Fibroblast of skin of back (primary cell): ENCODE measurements at places on chromosomes 12 and 14.

- no peak for DNase-seq
These were observed 8.6 kb downstream of the KRT2 start for GRCh38 chr12:52643233-52644077.

GRCh38 chr14:86999036-86999435 is 993.9 kb downstream of the GALC start:
- peak; percentile 55 for DNase-seq

GRCh38 chr12:28767836-28768348 is 381.2 kb upstream of the FAR2 start:
- peak; percentile 17 for DNase-seq

GRCh38 chr12:26467351-26467750 is 272.0 kb downstream of the SSPN start:
- DNase-seq, result no peak

DNA sequence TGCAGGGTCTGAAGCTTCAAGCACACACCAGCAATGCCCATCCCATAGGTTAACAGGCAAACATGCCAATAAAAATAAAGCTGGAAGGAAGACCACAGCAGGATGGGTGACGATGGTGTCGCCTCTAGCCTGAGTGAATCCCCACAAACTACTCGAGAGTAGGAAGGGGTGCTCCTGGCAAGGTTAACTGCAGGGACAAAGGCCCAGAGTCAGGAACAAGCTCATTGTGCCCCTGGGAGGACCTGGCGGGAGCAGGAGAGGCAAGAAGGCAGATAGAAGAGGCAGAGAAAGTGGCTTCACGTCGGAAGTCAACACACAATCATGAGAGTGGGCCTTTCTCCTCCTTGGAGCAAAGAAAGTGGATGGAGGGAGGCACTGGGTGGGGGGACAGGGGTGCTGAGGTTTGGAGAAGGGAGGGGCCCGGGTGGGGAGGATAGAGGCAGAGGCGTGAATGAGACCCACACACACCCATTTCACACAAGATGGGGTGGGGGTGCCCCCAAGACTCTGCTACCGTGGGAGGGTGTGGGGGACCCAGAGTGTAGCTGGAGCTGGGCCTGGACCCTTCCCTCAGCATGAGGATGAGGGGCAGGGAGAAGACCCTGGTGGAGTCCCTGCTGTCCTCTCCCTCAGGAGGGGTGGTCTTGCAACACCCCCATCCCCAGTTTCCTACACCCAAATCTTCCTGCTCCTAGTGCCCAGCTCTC is 43.1 kb downstream of the DIO3 start:
- DNase-seq, result no peak

GRCh38 chr14:95499354-95499750 is 17.1 kb downstream of the SYNE3 start:
- DNase-seq, result no peak

DNA sequence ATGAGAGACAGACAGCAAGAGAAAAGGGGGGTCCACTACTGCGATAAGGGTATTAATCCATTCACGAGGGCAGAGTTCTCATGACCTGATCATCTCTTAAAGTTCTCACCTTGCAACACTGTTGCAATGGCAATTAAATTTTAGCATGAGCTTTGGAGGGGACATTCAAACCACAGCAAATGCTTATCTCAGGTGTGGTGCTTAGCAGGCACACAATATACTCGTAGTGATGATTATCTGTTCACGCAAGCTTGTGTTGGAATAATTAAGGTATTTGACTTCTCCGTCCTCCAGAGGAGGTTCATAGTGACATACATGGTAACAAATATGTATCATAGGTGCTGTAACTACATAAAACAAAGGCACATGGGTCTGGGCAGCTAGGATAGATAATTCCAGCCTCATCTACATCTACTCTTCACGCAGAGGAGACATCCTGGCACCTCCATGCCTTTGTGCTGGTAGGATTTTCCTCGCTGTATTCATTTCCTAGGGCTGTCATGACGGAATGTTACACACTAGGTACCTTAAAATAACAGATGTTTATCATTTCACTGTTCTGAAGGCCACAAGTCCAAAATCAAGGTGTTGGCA is 221.2 kb downstream of the RBM19 start:
- no peak for DNase-seq

DNA sequence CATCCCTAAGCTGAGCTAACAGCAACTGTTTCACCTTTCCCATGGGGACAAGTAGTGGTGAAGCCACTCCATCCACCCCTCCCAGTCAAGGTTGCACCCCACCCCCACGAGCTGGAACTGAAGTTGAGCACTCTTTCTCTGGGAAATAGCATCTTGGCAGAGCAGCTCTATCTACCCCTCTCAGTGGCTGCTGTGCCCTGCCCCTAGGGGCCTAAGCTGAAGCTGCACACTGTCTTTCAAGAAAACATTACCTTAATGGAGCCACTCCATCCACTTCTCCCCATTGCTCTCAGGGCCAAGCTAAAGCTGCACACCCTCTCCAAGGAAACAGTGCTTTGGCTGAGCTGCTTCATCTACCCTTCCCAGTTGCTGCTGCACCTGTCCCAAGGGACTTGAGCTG is 170.6 kb upstream of the CCDC196 start:
- DNase-seq, result no peak

- no peak for DNase-seq
These were observed 87.0 kb upstream of the DAAM1 start for GRCh38 chr14:59101476-59101875.

DNA sequence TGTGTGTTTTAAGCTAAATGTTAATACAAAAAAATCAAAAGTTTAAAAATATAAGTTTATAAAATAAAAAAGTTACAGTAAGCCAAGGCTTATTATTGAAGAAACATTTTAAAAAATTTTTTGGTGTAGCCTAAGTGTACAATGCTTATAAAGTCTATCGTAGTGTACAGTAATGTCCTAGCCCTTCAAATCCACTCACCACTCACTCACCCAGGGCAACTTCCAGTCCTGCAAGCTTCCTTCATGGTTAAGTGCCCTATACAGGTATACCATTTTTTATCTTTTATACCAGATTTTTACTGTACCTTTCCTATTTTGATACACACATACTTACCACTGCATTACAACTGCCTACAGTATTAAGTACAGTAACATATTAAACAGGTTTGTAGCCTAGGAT is 11.9 kb downstream of the UBE2N start:
- DNase-seq, result no peak

DNA sequence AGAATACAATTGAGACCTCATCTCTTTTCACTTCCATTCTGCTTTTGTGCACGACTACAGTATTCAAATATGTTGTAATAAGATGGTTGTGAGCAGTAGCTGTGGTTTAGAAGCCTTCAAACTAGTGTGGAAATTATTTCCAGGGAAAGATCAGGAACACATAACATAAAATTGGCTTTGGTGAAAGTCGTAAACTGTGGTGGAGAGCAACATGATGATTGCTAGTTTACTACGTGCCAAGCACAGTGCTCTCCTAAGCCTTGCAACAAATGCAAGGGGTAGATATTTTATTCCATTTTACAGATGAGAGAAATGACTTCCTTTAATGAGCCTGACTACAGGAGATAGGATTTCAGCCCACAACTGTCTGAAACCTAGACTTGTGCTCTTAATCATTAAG is 172.4 kb upstream of the LMNTD1 start:
- no peak for DNase-seq

DNA sequence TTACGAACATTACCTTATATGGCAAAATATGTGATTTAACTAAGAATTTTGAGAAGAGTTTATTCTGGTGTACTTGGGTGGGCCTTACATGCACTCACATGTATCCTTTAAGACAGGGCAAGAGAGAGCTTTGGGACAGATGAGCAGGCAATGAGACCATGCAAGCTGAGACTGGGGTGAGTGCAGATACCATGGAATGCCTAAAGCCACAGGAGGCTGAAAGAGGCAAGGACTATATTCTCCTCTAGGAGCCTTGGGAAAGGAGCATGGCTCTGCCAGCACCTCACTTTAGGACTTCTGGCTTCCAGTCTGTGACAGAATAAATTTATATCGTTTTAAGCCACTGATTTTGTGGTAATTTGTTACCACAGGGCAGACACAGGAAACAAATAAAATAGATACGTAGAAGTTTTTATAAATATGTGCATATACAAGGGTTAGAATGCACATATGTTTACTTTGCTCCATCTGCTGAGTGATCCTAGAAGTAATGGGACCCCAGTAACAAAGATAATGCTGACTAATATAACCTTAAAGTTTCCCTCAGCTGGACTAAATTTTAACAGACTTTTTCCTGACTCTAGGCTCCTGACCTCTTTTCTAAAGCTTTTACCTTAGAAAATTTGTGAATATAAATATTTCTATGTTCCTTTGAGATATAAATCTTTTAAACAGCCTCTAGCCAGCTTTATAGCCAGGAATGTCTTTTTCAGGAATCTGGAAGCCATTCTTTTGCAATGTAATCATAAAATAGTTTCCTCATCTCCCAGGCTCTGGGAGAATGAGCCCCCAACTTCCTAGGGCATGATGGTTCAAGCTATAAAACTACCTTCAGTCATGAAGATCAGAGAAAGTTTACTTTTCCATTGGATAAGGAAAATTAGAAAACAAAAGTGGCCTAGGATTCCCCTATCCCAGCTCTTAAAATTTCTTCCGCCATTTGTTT is 216.8 kb downstream of the PPFIA2 start:
- DNase-seq, result peak; percentile 47

- DNase-seq, result no peak
These were observed 99.2 kb downstream of the RMST start for GRCh38 chr12:97561619-97562290.

DNA sequence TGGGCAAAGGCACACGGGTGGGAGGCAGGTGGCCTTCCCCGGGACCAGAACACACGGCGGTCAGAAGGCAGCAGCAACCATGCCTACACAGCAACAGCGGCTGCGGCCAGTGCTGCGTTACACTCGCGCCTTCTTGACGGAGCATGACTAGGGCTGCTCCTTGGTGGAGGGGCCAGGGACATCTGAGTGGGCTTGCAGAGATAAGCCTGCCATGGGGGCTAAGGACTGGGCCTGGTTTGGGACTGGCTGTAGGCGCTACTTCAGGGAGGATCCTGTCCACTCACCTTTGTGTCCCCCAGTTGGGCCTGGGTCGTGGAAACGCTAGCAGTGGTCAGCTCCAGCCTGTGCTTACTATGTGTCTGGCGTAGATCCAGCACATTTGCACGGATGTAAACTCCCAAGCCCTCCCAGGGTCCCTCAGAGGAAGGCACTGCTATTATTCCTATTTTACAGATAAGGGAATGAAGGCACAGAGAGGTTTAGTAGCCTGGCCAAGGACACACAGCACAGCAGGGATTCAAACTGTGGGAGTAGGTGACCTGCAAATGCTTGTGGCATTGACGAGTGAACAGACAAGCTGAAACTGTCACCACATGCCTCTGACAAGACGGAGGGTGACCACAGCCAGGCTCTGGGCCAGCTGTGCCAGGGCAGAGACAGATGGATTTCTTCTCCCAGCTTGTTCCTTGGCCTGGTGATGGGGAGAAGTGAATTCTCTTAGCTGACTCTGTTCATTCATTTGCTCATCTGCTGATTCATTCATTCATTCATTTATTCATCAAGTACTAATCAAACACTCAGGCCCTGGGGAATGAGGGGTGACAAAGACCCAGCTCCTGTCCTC is 31.9 kb upstream of the DLK1 start:
- DNase-seq, result peak; percentile 41

GRCh38 chr12:94284859-94285258 is 136.5 kb downstream of the PLXNC1 start:
- DNase-seq, result no peak

- peak; percentile 42 for DNase-seq
These were observed 60.7 kb downstream of the CCNK start for GRCh38 chr14:99541677-99542470.

DNA sequence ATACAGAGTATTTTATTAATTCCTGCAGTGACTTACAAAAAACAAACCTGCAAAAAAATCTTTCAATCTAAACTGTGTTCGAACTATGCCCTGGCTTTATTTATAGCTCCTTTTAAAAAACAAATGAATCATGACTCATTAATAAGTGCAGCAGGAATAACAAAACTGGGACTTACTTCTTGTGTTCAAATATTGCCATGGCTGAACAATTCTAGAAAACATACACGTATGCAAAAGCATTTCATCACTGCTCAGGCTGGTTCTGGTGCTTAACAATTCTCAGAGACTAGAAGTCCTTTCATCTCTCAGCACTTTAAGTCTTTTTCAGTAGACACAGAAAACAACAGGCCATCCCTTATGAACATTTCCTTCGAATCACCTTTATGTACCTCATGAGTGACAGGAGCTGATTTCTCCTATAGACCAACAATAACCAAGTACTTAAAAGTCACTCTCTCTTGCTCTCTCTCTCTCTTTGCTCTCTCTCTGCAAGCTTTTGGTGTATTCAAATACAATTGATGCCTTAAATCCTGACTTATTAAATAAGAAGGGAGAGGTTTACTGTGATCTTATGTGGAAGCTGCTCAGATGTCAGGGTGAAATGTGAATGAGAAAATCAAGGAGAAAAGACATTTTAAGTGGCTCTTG is 268.8 kb downstream of the TTC8 start:
- peak; percentile 5 for DNase-seq

DNA sequence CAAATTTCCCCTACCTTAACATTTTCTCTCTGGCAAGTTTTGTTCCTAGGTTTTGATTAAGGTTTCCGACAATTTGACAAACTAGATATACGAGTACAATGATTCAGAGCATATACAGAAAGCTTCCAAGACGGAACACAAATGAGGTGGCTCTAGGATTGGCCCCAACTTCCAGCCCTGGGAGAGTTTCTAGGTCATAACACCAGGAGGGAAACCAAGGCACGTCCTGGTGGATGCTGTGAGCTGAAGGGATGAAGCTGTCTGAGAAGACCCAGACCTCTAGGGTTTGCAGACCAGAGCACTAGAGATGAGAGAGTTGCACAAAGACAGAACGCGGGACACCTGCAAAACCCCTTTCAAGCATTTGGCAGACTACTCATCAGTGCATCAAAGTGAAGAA is 51.5 kb upstream of the CAND1 start:
- no peak for DNase-seq

DNA sequence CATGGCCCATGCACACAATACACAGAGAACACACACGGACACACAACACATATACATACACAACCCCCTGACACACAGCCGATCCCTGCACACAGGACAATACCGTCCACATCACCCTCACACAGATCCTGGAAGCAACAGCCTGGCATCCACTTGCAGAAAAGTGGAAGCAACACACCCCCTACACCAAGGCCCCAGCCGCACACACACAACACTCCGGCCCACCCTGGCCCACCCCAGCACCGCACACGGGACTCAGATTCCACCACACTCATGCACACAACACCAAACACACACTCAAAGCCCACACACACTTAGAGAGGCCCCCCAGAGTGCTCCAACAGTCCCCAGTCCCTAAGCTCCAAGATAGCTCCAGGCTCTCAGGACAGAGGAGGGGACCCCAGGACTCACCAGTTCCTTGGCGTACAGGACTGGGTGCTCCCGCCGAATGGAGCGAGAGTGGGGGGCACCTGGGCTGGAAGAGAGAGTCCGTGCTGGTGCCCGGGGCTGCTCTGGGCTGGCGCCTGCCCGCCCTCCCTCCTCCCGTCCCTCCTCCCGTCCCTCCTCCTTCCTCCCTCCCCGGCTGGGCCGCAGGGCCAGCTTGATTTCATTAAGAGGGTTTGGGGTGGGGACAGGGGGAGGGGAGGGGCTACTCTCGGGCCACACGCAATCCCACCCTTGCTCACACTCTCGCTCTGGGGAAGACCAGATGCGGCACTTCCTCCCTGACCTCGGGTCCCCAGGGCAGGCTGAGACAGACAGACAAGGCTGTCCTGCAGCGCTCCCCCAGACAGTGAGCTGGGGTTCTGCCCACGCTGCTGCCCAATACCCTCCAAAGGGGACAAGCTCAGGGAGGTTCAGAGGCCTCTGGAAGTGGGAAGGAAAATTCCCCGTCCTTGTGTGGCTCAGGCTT is at the start of gene TMEM119:
TMEM119 (minus strand) TSS at position 526 of the 913 bp plus-strand sequence. CDS start 5,701 bp downstream, outside the sequence.
- DNase-seq, result peak; percentile 85
